ENCODE measurements at places on chromosomes 7 and 10.

DNA sequence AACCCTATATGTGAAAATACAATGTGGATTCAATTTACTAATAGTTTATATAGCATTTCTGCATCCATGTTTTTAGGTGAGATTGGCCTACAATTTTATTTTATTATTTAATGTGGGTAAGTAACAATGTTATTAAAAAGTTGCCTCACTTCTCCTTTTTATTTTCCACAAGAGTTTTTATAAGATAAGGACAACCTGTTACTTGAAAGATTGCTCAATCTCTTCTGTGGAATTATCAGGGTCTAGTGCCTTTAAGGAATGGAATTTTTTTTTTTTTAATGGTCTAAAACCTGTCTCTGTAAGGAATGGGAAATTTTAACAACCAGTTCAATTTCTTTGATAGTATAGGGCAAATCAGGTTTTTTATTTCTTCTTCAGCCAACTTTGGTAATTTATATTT is 53.9 kb upstream of the RAB18 start:
- no peak for DNase-seq

DNA sequence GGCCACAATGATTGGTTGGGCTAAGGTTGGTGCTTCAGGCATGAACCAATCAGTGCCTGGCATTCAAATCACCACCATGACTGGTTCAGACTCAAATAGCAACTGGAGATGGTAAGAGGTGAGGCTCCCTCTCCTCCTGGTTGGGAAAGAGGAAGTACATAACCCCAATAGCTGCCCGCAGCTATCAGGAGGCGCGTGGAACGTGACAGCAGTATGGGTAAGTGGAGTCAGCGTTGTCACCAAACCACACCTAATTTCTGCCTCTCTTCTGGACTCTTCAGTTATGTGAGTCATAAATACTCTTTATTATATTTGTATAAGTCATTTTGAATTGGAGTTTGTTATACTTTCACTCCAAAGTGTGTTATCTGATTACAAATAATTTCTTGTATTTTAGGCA is 17.9 kb upstream of the ITGA8 start:
- DNase-seq, result peak; percentile 47

DNA sequence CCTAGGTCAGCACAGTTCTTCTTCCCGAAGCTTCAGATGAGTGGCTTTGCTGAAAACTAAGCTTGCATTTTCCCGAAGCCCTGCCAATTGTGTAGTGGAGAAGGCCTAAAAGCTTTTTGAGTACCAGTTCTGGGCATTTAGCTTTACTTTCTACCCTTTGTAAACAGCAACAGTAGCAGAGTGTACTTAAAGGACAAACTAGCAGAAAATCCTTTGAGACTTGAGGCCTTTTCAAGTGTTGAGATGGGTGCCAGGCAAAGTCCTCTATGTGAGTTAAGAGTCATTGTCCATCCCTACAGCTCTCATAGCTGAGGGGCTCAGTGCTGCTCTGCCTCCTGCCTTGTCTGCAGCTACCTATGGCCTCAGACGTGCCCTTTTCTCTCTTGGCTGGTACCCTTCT is 368.2 kb downstream of the CCSER2 start:
- no peak for DNase-seq

DNA sequence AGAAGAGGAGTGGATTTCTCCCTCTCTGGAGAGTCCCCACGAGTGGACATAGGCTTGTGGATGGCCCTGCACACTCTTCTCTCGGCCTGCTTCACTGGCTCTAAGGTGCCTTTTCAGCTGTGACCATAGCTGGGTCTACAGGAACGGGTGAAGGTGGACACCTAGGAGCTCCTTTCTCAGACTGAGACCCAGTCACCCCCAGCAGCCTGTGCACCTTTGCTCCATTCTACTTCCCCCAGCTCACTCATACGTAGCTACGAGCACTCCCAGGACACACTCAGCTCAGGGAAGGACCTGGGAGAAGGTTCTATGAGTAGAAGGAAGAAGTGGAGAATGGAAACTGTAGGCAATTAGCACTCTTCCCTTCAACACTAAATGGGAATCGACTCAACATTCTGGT is 272.0 kb upstream of the KLF6 start:
- no peak for DNase-seq

GRCh38 chr10:92149261-92149660 is 141.6 kb downstream of the CPEB3 start:
- no peak for DNase-seq

GRCh38 chr7:75815418-75816064 is 1.9 kb upstream of the CCL24 start:
- peak; percentile 75 for DNase-seq

DNA sequence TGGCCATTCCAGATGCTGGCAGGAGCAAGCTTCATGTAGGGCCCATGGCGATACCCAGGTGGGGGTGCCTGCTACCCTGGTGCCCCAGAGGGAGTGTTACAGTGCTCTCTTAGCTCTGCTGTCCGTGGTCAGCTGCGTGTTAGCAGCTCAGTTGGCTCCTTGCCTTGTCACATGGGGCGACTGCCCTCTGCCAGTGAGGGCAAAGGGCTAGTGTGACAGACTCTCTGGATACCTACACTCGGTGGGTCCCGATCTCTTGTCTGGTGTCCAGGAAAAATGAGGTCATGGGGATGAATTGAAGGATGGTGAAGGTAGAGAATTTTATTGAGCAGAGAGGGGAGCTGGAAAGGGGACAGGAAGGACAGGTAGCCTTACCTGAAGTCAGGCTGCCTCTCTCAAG is 152.2 kb downstream of the CYP26A1 start:
- DNase-seq, result no peak

GRCh38 chr7:3120513-3120912 is 76.8 kb upstream of the CARD11 start:
- DNase-seq, result no peak

GRCh38 chr10:80461208-80462183 is 7.4 kb downstream of the TSPAN14 start:
- DNase-seq, result no peak

DNA sequence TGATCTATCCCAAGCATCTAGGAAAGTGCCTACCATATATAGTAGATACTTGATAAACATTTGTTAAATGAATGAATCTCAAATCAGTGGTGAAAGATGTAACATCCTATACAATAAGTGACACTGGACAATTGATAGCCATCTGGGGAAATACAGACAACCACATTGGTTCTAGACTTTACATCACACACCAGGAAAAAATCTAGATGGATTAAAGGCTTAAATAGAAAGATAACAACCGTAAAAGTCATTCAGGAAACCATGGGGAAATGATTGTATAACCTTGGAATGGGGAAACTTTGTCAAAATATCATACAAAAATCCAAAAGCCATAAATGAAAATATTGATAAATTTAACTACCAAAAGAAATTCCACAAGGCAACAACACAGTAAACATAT is 7.0 kb upstream of the GARIN1A start:
- no peak for DNase-seq

- no peak for DNase-seq
Observed at GRCh38 chr10:11161096-11161495, 143.4 kb downstream of the CELF2 start.

GRCh38 chr7:104857458-104858425 is 156.3 kb upstream of the KMT2E start:
- DNase-seq, result no peak

DNA sequence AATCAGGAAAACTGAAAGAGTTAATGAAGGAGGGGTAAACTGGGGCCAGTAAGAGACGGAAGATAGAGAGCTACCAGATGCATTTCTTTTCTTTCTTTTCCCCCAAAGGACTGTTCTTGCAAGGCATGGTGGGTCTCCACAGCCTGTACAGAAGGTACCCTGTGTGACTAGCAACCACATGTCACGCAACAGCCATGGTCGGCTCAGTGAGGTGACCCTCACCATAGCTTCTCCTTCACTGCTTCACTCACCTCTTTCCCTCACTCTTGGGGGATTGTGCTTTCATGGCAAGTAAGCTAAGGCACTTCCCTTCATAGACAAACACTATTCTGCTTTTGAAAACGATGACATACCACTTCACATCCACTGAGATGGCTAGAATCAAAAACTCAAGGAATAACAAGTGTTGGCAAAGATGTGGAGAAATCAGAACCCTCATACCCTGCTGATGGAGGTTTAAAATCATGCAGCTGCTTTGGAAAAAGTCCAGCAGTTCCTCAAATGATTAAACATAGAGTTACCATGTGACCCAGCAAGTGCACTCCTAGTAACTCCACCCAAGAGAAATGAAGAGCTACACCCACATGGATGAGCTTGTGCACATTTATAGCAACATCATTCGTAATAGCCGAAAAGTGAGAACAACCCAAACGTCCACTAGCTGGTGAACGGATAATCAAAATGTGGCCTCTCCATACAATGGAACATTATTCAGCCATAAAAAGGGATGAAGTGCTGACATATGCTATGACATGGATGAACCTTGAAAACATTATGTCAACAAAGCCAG is 3.8 kb upstream of the INSIG1 start:
- peak; percentile 84 for DNase-seq

DNA sequence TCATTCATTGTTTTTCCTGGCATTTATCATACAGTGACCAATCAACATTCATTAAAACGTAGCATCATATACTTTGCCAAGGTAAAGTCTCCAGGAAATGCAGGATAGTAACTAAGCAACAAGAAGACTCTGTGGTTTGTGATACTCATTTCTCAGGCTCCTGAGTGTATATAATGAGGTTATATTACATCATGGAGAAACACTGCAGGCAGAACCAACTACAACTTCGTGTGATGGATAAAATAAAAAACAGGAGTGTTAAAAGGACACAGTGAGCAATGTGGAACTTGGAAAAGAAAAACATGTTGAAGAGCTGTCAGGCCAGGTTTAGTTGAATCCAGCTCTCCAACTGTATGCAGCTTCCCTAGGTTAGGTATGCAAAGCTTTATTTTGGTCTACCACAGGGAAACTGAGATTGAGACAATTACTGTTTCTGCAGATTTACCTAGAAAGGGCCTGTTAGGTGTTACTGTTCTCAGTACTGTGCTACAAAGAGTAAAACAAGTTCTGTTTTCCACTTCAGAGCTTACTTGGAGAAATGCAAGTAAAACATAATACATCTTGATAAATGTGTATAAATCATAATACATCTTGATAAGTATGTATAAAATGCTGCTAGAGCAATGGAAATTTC is 7.8 kb upstream of the CCNY start:
- DNase-seq, result no peak

GRCh38 chr7:34332006-34332405 is 326.0 kb upstream of the NPSR1 start:
- no peak for DNase-seq

DNA sequence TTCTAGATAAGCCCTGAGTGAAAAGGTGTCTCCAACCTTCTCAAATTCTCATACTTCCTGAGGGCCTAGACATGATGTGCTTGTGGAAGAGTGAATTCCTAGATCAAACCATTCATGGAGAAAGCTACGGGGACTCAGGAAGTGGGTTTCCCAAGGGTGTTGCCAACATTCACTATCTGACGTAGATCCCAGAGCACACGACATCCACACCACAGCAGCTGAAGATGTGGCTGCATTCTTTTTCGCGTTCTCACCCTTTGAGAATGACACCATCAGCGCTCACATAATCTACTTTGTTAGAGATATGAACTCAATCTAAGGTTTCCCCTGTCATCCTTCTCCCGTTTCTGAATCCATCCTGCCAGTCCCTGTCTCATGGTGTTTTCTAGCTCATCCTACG is 290.8 kb downstream of the DNAJB6 start:
- peak; percentile 3 for DNase-seq

DNA sequence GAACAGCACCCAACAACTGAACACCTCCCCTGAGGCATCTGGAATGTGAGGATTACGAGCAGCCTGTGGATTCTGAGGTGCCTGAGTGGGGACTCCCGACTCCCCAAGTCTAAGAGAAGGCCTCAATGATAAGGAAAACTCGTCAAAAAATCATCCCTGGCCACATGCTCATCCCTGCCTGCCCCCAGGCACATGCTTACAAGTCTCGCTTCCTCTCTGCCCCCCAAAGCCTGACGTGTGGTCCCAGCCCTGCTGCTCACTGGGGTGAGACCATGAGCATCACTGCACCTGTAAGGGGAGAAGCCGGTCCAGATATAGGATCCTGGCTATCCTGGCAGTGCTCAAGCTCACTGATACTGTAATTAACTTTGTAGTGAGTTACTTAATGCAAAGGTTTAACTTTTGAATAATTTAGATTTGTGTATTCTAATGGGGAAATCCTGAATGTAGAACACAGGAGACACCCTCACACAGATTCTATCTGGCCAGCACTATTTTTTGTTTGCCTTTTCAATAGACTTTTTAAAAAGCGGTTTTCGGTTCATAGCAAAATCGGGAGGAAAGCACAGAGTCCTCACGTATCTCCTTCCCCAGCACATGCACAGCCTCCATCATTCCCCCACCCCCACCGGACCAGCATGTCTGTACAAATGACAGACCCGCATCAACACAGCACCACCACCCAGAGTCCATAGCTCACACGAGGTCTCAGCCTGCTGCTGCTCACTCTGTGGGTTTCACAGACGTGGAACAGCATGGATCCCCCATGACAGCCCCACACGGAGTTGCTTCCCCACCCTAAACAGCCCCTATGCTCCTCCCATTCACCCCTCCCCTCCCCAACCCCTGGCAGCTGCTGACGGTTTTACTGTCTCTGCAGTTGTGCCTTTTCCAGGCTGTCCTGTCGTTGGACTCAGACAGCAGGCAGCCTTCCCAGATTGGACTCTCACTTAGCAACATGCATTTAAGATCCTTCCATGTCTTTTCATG is 167.9 kb downstream of the DIP2C start:
- DNase-seq, result peak; percentile 40

- no peak for DNase-seq
Observed at GRCh38 chr10:72615970-72616369, 9.9 kb downstream of the MICU1 start.

DNA sequence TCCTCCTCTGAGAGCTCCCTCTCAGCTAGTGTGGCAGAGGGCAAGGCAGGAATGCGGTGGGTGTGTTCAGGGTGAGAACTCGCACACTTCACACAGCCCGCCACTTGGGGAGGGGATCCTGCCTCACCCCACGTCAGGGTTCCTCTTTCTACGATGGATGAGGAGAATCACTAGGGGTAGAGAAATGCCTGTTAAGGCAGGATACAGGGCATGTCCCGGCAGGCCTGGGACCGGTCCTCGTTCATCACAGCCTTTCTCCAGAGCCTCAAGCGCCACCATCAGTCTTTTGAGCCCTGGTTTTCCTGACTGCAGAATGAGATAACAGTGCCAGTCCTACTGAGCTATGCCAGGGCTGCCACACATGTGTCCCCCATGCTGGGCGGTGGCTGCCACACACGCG is 546.7 kb upstream of the ADARB2 start:
- no peak for DNase-seq

DNA sequence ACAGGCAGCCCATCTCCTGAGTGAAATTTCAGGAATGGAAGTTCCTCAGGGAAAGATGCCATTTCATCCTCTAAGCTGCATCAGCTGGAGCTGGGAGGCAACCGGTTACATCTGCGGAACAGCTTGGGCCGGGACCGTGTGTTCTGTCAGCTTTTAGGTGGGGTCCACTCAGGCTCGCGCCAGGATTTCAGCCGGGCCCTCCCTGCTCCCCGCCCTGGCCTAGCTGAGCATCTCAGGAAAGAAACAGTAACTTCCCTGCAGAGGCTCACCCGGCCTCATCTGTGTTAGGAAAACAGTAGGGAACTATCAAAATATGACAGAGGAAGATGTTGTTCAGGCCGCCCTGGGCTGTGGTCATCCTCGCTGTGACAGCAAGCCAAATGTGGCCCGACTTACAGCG is 110.4 kb downstream of the TRIL start:
- DNase-seq, result no peak

Data from myocyte (in vitro differentiated cells).